ENCODE measurements at places on chromosomes 6 and 20.

GRCh38 chr6:3296078-3296477, 37.3 kb downstream of the PSMG4 start:
- no peak for DNase-seq

- no peak for DNase-seq
Measured at GRCh38 chr6:147311218-147311617, 107.0 kb downstream of the STXBP5 start.

DNA sequence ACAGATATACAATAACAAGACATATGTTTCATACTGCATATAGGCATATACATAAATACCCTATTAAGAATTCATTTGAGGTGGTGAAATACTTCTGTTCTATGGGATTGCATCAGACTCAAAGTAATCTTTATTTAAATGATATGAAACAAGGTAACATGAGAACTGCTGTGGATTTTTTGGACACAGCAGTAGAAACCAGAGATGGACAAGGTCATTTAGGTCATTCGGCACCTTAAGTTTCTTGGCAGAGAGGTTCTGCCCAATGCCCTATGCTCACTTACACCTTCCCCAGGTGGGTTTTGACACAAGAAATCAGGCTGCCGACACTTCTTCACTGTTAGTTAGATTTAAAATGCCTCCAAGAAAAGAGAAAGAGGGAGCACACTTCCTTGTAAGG, 43.9 kb upstream of the RBM24 start:
- no peak for DNase-seq

GRCh38 chr6:134593887-134594286, 276.0 kb upstream of the SGK1 start:
- no peak for DNase-seq

DNA sequence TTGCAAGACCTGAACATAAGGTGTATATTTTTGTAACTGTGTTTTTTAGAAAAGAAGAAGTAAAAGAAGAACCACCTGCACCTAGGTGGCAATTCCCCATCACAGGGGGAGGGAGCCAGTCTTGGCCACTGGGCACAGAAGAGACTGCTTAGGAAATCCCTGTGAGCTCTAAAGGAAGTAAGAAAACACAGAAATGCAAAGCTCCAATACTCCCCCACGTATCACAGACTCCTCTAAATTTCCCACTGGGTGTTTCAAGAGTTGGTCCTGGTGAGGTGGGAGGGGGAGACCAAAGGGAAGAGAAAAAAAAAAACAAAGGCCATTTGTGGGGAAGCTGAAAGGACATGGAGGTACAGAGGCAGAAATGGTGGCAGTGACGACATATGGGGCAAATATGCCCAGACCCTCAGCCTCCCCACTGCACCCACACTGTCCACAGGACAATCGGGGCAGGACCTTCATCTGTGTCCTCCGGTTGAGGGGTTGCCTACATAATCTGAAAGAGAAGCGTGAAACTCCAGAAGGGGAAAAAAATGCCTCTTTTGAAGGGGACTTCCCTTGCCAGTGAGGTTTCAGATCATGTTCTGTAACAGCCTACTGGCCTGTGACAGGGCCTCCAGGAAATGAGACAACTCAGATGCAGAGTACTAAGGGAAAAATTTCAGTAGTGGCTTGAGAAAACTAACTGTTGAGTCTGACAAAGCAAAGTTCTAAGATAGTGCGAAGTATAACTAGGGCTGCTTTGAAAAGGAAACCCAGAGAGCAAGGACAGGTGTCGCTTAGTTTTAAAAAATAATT, 226.2 kb upstream of the MARCKS start:
- DNase-seq: no peak

DNA sequence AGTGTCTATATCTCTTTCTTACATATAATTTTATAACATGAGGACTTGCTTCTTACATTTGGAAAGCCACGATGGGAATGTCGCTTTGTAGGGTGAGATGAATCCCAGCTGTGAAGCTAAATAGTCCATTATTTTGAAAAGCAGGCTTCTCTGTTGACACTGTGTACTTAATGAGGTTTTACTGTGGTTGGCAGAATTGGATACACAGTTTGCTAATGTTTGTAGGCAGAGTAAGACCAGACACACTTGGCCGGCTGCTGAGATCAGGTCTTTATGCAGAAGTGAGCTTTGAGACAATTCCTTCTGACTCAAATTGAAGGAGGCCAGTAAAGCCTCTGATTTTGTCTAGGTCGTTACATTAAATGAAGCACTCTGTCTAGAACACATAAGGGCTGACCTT, 93.0 kb downstream of the NDUFAF5 start:
- DNase-seq: no peak

- no peak for DNase-seq
Measured at GRCh38 chr20:62208795-62209755, 11.0 kb downstream of the HRH3 start.
